ENCODE measurements at places on chromosomes 3 and 15. TPM values are rescaled to one million over a fixed set of nuclear protein-coding genes. Genes with fewer than 3 reads are reported as not detected.
A peak's percentile ranks its signal among the peaks of the same experiment; 100 is the strongest.

C3orf49 gene
- not detected for total RNA-seq

- peak; percentile 45 for DNase-seq
- H3K27ac ChIP-seq = peak within 1 kb of the TSS; percentile 100
- H3K36me3 ChIP-seq = peaks cover 6% of the 10 kb centered on the region
- peak within 1 kb of the TSS; percentile 95 for H3K4me3 ChIP-seq
Measured at GRCh38 chr3:4979428-4980228, at the start of gene BHLHE40. TSS of gene BHLHE40 (plus strand) at chr3:4979437. CDS start at chr3:4979719, 282 bp downstream.

- H3K27me3 ChIP-seq = no peaks in the 10 kb centered on the region
- DNase-seq = no peak
- peaks cover 5% of the 10 kb centered on the region for H3K4me1 ChIP-seq
- no peaks in the 10 kb centered on the region for H3K36me3 ChIP-seq
- no peak overlapping the region for H3K4me3 ChIP-seq
Measured at GRCh38 chr15:77410701-77411618, 8.9 kb downstream of the PEAK1 start.

- no peak overlapping the region for H3K4me3 ChIP-seq
- peaks cover 3% of the 10 kb centered on the region for H3K4me1 ChIP-seq
- DNase-seq = no peak
- peak overlapping the region; percentile 28 for H3K27ac ChIP-seq
- peaks cover 31% of the 10 kb centered on the region for H3K36me3 ChIP-seq
Measured at GRCh38 chr15:55221090-55222011, 24.6 kb upstream of the RSL24D1 start.

DNA sequence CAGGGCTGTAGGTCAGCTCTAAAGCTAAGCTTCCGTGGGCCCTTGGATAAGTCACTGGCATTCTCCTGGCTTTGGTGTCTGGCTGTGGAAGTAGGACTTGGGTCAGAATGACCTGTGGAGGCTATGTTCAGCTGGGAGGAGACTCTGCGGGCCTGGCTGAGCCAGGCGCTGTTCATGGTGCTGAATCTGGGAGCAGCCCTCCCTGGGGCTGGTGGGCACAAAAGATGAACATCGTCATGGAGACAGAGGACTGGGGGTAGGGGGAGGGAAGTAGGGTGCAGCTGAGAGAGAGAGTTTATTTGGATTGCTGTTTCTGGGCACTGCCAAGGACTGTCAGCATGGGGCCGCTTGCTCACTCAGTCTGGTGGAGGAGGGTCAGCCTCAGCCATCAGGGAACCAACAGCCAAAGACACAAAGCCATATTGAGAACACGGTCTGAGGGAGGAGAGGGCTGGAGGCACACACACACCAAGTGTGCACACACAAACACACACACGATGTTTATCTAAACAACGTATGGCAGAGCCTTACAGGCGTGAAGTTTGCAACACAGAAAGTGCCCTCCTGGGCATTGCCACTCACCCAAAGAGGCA, 120.7 kb upstream of the LINGO1 start:
- no peaks in the 10 kb centered on the region for H3K4me1 ChIP-seq
- no peaks in the 10 kb centered on the region for H3K36me3 ChIP-seq
- H3K27ac ChIP-seq = no peak overlapping the region
- no peak overlapping the region for H3K4me3 ChIP-seq
- no peak for DNase-seq

- H3K4me1 ChIP-seq = no peaks in the 10 kb centered on the region
- H3K4me3 ChIP-seq = no peak overlapping the region
- no peaks in the 10 kb centered on the region for H3K27me3 ChIP-seq
- H3K27ac ChIP-seq = peak overlapping the region; percentile 61
- DNase-seq = no peak
Measured at GRCh38 chr3:37053753-37054152, 60.4 kb downstream of the MLH1 start.

GRCh38 chr3:135125171-135125801, 330.2 kb downstream of the EPHB1 start:
- no peaks in the 10 kb centered on the region for H3K4me1 ChIP-seq
- no peaks in the 10 kb centered on the region for H3K27me3 ChIP-seq
- no peak for DNase-seq
- no peaks in the 10 kb centered on the region for H3K36me3 ChIP-seq

GRCh38 chr3:31241533-31241932, 291.2 kb upstream of the STT3B start:
- H3K27ac ChIP-seq = no peak overlapping the region
- no peaks in the 10 kb centered on the region for H3K4me1 ChIP-seq
- no peak overlapping the region for H3K4me3 ChIP-seq
- no peaks in the 10 kb centered on the region for H3K27me3 ChIP-seq
- DNase-seq = no peak

DNA sequence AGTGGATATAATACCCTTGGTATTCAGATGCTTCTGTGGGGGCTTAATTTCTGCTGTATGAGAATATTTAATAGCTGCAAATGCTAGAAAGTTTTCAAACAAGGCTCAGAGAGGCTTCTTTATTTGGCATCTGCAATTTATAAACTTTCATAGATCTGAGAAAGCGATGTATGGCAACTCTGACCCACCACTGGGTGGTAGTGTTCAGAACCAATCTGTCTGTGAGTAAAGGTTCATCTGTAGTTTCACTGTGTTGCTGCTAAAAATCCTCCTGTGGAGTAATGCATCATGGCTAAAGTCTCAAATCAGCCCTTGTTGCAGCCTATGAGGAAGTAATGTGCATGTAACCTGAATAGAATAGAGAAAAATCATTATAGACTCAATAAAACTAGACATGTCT, 47.4 kb downstream of the CLSTN2 start:
- H3K36me3 ChIP-seq = no peaks in the 10 kb centered on the region
- DNase-seq = no peak
- H3K27ac ChIP-seq = no peak overlapping the region
- H3K4me1 ChIP-seq = no peaks in the 10 kb centered on the region
- H3K27me3 ChIP-seq = no peaks in the 10 kb centered on the region
- no peak overlapping the region for H3K4me3 ChIP-seq

DNA sequence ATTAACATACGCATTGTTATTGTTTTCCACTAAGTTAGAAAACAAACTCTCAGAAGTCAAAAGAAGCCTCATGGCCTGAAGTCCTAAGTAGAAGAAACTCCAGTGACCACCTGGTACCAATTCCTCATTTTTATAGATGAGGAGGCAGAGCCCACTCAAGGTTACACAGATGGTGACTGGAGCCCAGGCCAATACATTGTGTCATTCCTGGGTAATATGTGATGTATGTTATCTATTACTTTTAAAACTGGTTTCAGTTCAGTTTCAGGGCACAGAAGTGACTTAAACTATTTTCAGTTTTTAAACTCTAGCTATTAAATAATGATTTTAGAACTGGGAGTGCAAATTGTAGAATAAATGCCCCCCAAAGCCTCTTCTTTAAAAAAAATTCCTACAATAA, 66.7 kb upstream of the STXBP5L start:
- H3K4me1 ChIP-seq = no peaks in the 10 kb centered on the region
- H3K4me3 ChIP-seq = no peak overlapping the region
- no peak overlapping the region for H3K27ac ChIP-seq
- no peaks in the 10 kb centered on the region for H3K36me3 ChIP-seq

GRCh38 chr3:347581-347980, 151.0 kb downstream of the CHL1 start:
- H3K4me1 ChIP-seq = peaks cover 5% of the 10 kb centered on the region
- H3K27ac ChIP-seq = no peak overlapping the region
- no peaks in the 10 kb centered on the region for H3K27me3 ChIP-seq
- no peaks in the 10 kb centered on the region for H3K36me3 ChIP-seq
- no peak for DNase-seq

DNA sequence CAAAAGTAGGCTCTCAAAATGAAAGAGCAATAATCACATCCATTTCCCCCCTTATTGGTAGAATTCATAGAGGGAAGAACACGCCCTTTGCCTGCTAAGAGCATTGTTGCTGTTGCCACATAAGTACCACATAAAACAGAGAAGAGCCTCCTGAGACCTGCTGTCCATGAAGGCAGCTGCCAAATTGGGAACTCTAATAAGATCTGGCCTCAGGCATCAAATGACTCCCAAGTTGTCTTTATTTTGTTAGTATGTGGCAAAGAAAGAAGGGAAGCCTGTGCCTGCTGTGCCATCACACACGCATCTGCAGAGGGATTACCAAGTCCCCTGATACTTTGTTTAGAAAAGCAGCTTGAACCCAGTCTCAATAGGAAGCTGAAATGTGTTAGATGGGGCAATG, 23.9 kb downstream of the VGLL3 start:
- no peak for DNase-seq
- no peaks in the 10 kb centered on the region for H3K4me1 ChIP-seq
- no peak overlapping the region for H3K27ac ChIP-seq
- no peaks in the 10 kb centered on the region for H3K36me3 ChIP-seq
- no peaks in the 10 kb centered on the region for H3K27me3 ChIP-seq

PRR20G gene
- total RNA-seq = not detected

DNA sequence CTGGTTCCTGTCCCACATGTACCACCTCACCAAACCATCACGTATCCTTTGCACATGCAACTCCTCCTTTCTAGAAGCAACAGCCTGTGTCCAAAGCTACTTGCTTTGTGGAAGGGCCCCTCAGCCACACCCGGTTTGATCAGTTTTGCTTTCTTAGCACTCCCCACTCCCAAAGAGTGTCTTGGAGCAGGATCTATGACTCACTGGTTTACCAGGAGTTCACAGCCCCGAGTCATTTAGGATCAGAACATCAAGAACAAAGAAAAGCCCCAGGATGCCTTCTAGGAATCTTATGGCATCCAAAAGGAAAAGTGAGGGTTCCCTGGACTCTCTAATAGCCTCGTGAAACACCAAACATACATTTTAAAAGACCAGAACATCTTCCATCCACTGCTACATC, 50.7 kb upstream of the IGF1R start:
- no peak overlapping the region for H3K4me3 ChIP-seq
- peaks cover 4% of the 10 kb centered on the region for H3K4me1 ChIP-seq
- no peak for DNase-seq
- no peak overlapping the region for H3K27ac ChIP-seq
- no peaks in the 10 kb centered on the region for H3K36me3 ChIP-seq

- no peaks in the 10 kb centered on the region for H3K36me3 ChIP-seq
- no peak overlapping the region for H3K27ac ChIP-seq
- no peak overlapping the region for H3K4me3 ChIP-seq
- H3K27me3 ChIP-seq = peaks cover under 1% of the 10 kb centered on the region
Measured at GRCh38 chr15:61736790-61737189, 323.5 kb downstream of the VPS13C start.

GRCh38 chr3:86175051-86175536, 815.9 kb downstream of the VGLL3 start:
- H3K27me3 ChIP-seq = no peaks in the 10 kb centered on the region
- H3K27ac ChIP-seq = no peak overlapping the region
- no peak for DNase-seq
- H3K36me3 ChIP-seq = no peaks in the 10 kb centered on the region
- no peak overlapping the region for H3K4me3 ChIP-seq

- H3K27ac ChIP-seq = no peak overlapping the region
- no peak for DNase-seq
- no peaks in the 10 kb centered on the region for H3K27me3 ChIP-seq
- H3K36me3 ChIP-seq = no peaks in the 10 kb centered on the region
- H3K4me1 ChIP-seq = peaks cover 9% of the 10 kb centered on the region
- H3K4me3 ChIP-seq = no peak overlapping the region
Measured at GRCh38 chr3:172034786-172035685, 4.3 kb upstream of the FNDC3B start.

- H3K27me3 ChIP-seq = no peaks in the 10 kb centered on the region
- H3K36me3 ChIP-seq = no peaks in the 10 kb centered on the region
- no peak overlapping the region for H3K27ac ChIP-seq
- H3K4me3 ChIP-seq = no peak overlapping the region
- H3K4me1 ChIP-seq = peaks cover 21% of the 10 kb centered on the region
- no peak for DNase-seq
Measured at GRCh38 chr3:32630266-32630665, 54.7 kb upstream of the CNOT10 start.

GRCh38 chr15:73139041-73139743, 86.9 kb downstream of the NEO1 start:
- no peaks in the 10 kb centered on the region for H3K36me3 ChIP-seq
- H3K4me3 ChIP-seq = no peak overlapping the region
- DNase-seq = no peak
- H3K27me3 ChIP-seq = no peaks in the 10 kb centered on the region

WDR72 gene
- total RNA-seq = 0.04 TPM

DNA sequence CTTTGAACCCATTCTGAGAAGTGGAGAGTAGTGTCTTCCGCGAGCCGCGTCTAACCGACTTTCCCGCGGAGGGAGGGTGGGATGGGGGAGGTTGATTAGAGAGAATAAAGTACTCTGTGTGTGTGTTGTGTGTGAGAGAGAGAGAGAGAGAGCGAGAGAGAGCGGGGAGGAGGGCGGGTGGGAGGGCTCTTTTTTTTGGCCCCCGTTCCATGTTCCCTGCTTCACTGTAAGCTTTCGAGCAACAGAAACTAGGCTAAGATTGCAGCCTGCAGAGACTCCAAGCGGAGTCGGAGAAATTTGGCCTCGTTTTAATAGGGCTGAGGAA, 1.6 kb upstream of the MEIS2 start:
- no peaks in the 10 kb centered on the region for H3K36me3 ChIP-seq
- H3K27ac ChIP-seq = peak overlapping the region; percentile 95
- peak overlapping the region; percentile 79 for H3K4me3 ChIP-seq

DNA sequence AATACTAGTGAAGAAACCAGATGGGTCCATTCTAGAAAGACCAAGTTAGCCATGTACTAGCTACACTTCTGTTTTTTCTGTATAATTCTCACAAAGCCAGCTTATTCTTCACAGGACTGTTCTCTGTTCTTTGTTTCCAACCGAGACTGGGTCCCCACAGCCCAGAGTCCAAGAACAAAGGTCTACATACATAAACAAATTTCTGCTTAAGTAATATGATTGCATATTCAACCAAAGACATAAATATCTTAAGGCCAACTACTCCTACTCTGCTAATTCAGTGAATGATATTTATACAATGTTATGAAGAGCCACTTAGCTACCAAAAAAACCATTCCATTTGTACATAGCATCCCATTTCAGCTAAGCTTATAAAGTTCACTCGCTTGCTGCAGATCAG, 299.8 kb upstream of the CCDC54 start:
- no peak overlapping the region for H3K4me3 ChIP-seq
- H3K36me3 ChIP-seq = no peaks in the 10 kb centered on the region
- H3K27ac ChIP-seq = no peak overlapping the region
- H3K27me3 ChIP-seq = no peaks in the 10 kb centered on the region
- no peak for DNase-seq
- H3K4me1 ChIP-seq = no peaks in the 10 kb centered on the region

GRCh38 chr3:111081008-111081545, 9.5 kb downstream of the NECTIN3 start:
- no peaks in the 10 kb centered on the region for H3K4me1 ChIP-seq
- H3K27ac ChIP-seq = no peak overlapping the region
- no peak overlapping the region for H3K4me3 ChIP-seq
- H3K36me3 ChIP-seq = no peaks in the 10 kb centered on the region

DNA sequence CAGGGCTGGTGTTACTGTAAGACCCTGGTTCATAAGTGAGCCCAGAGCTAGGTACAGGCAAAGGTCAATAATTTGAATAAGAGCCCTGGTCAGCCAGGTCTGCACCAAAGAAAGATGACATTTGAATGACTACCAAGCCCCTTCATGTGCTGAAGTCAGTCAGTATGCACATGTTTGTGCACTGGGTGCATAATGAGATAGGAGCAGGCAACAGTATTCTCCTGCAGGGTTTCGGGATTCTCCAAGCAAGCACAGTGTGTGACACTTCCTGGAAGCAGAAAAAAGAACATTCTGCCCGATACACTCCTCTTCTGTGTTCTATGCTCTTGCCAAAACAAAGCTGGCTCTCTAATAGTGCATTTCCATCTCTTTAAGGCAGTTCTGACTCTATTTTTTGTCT, 5.5 kb upstream of the IMPDH2 start:
- H3K27me3 ChIP-seq = no peaks in the 10 kb centered on the region
- no peak overlapping the region for H3K27ac ChIP-seq
- no peak for DNase-seq
- peaks cover 38% of the 10 kb centered on the region for H3K36me3 ChIP-seq
- peaks cover 4% of the 10 kb centered on the region for H3K4me1 ChIP-seq
- no peak overlapping the region for H3K4me3 ChIP-seq
